ENCODE measurements at places on chromosomes 2 and 18. TPM values are rescaled to one million over a fixed set of nuclear protein-coding genes. Genes with fewer than 3 reads are reported as not detected.
A peak's percentile ranks its signal among the peaks of the same experiment; 100 is the strongest.

- DNase-seq, result no peak
These were observed 85.2 kb upstream of the ITGA4 start for GRCh38 chr2:181371782-181372645.

CXCR1 gene
- total RNA-seq, result not detected

SNTG2 gene
- total RNA-seq, result not detected

DNA sequence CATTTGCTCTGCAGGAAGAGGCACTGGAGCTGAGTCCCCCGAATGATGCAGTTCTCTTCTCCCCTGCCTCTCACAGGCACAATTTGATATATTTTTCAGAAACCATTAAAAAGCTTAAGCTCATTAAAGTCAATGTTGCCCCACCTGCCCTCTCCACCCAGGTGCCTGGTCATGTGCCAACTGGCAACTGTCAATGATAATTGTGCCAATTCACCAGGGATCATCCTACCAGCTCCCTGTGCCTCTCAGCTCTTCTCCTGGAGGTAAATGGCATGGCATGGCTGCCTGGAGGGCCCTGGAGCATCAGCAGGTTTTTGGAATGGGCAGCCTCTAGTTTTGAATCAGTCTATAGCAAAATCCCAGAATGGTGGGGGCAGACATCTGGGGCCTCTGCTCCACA is 279.6 kb upstream of the ID2 start:
- DNase-seq, result no peak

GRCh38 chr18:10463741-10464140 is 9.3 kb downstream of the APCDD1 start:
- no peak for DNase-seq

- peak; percentile 94 for DNase-seq
These were observed 1.9 kb upstream of the ESPNL start for GRCh38 chr2:238097988-238098871.

SLC9A4 gene
- not detected for total RNA-seq

- DNase-seq, result no peak
These were observed 17.7 kb upstream of the ICOS start for GRCh38 chr2:203918839-203919238.

- no peak for DNase-seq
These were observed 184.8 kb upstream of the KLHL29 start for GRCh38 chr2:23200068-23200786.

GRCh38 chr2:45595721-45596435 is 15.2 kb downstream of the SRBD1 start:
- DNase-seq, result no peak

CCDC195 gene
- total RNA-seq, result not detected

DNA sequence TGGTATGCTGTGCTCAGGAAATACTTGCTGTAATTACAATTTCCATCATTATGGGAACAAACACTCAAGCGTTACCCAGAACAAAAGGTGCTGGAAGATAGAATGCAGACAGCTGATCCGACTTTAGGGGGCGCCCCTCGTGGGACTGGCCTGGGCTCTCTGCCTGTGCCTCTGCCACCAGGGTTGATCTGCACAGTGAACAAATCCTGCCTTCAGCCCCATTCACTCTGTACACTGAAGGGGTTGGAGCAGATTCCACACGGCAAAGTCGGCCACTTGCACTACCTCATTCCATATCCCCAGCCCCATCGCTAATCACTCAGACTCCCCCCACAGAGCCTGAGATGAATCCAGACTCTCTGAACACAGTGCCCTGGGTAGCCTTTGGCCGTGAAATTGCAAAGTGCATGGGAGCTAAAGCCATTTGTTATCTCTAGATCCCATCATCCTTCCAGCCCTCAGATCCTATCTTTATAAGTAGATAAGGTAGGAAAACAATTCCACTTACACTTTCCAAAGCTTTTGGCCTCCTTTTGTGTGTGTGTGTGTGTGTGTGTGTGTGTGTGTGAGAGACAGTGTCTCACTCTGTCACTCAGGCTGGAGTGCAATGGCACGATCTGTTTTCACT is 69.3 kb downstream of the INPP5D start:
- DNase-seq, result peak; percentile 5
